Vagina (tissue), 2 donors: ENCODE measurements at places on chromosomes 3 and 15.

GRCh38 chr3:197181741-197182140 lies 116.7 kb downstream of the DLG1 start:
- DNase-seq, result no peak

DNA sequence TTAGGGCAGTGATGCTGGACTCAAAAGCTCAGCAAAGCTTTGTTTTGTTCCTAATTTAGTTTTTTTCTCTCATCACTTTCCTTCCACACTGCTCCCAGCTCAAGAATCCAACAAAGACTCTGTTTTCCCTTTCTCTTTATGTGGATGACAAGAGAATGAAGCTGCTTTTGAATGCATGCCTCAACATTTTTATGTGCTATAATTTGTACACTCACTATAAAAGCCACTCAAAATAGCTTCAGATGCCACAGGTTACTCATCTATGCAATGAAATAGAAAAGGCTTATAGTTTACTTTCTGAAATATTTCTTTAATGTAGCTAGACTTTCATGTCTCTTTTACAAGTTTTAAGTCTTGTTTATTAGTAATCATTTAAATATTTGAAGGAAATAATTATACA lies 714.9 kb downstream of the OTOL1 start:
- no peak for DNase-seq

- no peak for DNase-seq
Observed at GRCh38 chr3:5221701-5222100, 34.2 kb downstream of the EDEM1 start.

GRCh38 chr3:168956076-168956475 lies 707.4 kb downstream of the MECOM start:
- DNase-seq, result no peak

DNA sequence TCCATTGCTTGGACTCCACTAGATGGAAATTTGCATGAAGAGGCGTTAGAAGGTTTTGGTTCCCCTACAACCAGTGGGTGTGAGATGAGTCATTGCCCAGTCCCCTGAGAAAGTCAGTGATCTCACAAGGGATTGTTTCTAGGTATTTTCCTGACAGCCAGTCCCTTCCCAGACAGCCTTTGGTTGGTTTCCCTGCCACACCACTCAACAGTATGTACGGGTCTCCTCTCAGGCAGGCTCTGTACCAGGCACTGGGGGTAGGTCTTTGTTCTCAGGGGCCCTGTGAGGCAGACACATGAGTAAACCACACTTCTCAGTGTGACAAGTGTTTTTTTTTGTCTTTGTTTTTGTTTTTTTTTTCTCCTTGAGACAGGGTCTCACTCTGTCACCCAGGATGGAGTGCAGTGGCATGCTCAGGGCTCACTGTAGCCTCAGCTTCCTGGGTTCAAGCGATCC lies 4.0 kb downstream of the LAMP3 start:
- DNase-seq, result no peak

GRCh38 chr15:73777741-73778140 lies 24.6 kb upstream of the INSYN1 start:
- no peak for DNase-seq

GRCh38 chr3:52614689-52615088 lies 71.0 kb downstream of the PBRM1 start:
- no peak for DNase-seq

DNA sequence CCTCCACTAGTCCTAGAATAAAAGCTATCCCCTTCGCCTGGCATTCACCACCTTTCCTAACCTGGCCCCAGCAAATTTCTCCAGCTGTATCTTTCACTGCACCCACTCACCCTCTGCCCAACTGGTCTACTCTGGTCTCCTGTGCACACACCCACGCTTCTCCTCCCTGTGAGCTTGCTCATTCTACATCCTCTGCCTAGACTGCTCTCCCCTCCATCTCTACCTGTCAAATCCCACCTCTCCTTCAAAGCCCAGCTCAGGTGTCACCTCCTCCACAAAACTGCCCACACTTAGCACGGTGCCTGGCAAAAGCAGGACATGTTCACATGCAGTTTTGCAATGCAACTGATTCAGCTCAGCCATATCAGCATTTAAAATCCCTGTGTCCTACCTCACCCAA lies 45.8 kb upstream of the NTRK3 start:
- no peak for DNase-seq

GRCh38 chr3:159953325-159954085 lies 35.1 kb upstream of the IL12A start:
- DNase-seq, result no peak

DNA sequence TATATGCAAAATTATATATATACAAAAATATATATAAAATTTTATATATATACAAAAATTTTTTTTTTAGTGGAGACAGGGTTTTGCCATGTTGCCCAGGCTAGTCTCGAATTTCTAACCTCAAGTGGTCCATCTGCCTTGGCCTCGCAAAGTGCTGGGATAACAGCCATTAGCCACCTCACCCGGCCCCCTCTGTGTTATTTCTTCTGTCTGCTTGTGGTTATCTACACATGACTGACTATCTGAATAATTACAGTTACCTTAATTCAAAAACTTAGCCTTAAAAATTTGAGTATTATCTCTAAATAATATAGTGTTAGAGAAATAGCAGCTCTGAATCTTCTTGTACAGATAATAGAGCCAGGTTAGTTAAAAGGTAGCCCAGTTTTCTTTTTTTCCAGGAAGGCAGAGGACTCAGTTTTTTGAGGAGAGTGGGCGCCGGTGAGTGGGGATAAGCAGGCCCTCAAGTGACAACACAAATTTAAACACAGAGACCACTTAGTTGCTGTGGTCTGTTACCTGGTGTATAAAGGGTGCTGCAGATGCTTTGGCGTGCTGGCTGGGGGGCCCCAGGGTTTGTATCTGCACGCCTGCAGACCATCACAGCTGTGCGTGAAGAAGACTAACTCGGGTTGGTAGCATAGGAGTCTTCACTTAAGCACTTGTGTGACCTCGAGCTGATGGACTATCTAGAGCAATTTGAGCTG lies 83.7 kb downstream of the TRAK1 start:
- no peak for DNase-seq

GRCh38 chr15:29812384-29812694 lies 9.9 kb downstream of the TJP1 start:
- no peak for DNase-seq

GRCh38 chr15:77738441-77739302 lies 106.0 kb upstream of the LINGO1 start:
- DNase-seq, result no peak

GRCh38 chr15:76206325-76206976 lies 104.8 kb downstream of the ETFA start:
- no peak for DNase-seq

- no peak for DNase-seq
Observed at GRCh38 chr3:185677146-185677829, 91.2 kb downstream of the SENP2 start.

- no peak for DNase-seq
Observed at GRCh38 chr15:92662762-92663161, 7.2 kb upstream of the FAM174B start.
